Activated CD8-positive, alpha-beta memory T cell treated with anti-CD3 and anti-CD28 coated beads, Interleukin-2, amount 50 U/mL, for 48 hours (primary cell): ENCODE measurements at places on chromosomes 4 and X.

GRCh38 chr4:8596891-8597290, 4.3 kb downstream of the CPZ start:
- no peak for DNase-seq

DNA sequence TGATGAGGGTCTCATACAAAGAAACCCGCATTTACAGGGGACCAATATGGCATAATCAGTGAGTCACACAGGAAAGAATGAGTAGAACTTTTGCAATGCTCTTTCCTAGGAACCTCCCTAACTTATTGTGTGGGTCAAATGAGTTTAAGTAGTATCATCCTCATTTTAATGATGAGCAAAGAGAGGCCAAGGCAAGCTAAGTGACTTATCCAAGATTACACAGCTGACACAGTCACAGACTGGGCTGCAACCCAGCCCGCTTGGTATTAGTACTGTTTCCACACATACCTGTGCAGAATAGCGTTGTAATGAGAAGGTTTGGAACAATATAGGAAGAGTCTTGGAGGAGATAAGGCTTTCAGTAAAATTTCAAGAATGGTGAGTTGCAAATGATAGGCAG, 91.0 kb upstream of the PPP1R2C start:
- DNase-seq: no peak

GRCh38 chr4:41505161-41505661, 32.7 kb upstream of the LIMCH1 start:
- DNase-seq: no peak

GRCh38 chr4:55879224-55879623, 25.8 kb downstream of the EXOC1 start:
- no peak for DNase-seq

GRCh38 chr4:109294006-109294405, 8.5 kb downstream of the COL25A1 start:
- no peak for DNase-seq

DNA sequence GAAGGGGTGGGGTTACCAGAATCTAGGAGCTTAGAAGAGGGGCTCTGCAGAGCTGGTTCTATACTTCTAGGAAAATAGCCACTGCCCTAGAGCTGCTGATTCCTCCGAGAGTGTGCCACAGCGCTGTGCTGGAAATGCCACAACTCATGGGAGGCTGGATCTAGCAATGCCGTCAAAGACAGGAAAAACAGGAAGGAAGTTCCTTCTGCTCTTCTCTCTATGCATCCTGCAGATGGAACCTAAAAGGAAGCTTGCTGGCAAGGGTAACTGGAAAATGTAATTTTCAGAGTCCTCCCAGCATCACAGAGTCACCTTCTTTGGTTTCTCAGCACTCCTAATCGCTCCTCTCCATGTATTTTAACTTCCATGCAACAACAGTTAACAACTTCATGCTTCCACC, 121.2 kb upstream of the TLL1 start:
- DNase-seq: no peak

DNA sequence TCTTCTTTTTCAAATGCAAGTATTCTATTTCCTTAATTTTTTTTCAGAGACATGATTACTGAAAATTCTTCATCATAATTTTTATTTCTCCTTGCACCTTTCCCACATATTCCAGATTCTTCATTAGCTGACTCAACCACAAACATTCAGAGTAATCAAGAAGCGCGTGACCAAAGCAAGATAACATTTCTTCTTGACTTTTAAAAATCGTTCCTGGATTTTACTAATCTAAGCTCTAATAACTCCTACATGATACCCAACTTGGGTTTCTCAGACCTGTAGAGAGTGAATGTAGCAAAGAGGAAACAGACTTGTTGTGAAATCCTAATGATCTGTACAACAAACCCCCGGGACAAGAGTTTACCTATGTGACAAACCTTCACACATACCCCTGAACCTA, 615.0 kb downstream of the TMA16 start:
- DNase-seq: no peak

GRCh38 chr4:7537853-7538400, 103.2 kb upstream of the PSAPL1 start:
- no peak for DNase-seq

DNA sequence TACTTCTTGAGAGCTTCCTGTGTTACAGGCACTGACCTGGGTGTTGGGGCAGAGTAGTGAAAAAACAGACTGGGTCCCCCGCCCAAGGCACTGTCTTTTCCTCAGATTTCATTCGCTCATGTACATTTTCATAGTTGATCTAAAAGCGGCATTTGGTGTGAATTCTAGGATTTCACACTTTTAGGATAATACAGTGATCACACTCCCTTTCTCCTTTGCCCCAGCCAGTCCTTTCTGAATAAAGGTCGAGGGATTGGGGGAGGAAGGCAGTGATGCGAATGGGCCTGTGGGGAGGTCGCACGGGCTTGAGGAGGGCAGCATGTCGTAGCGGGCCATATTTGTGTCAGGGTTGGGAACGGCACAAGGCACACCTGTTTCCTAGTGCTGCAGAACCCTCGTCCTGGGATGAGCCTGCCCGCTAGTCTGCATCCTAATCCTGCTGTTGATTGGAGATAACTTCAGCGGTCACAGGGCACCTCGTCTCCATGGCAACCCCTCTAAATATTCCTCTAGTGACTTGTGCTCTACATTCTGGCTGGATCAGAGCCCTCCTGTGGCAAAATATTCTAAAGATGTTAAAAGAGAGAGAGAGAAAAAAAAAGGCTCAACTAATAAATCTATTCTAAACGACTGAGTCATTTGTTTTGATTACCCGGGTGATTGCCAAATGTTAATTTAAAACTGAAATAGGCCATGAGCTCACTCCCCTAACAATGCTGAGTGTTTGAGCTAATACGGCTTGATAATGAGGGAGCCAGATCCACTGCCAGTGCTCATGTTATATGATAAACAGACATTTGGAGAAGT, 21.8 kb downstream of the FHL1 start:
- no peak for DNase-seq

- DNase-seq: no peak
These were observed 241.7 kb upstream of the BMP3 start for GRCh38 chr4:80788798-80789197.

DNA sequence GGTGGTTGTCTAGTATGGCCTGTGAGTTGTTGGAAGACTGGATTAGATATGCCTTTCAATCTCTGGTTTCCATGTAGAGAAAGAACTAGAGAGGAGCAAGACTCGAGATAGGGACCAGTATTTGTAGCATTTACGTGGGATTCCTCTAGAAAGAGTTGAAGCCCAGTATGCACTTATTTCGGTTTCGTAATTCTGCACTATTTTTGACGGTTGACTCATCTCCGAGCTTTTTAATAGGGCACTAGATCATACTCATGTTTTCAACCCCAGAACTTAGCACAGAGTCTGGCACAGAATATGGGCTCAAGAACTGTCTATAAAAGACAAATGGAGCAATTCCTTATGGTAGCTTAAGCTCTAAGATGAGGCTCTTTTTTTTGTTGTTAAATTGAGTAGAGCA, 15.7 kb downstream of the HELT start:
- DNase-seq: no peak

DNA sequence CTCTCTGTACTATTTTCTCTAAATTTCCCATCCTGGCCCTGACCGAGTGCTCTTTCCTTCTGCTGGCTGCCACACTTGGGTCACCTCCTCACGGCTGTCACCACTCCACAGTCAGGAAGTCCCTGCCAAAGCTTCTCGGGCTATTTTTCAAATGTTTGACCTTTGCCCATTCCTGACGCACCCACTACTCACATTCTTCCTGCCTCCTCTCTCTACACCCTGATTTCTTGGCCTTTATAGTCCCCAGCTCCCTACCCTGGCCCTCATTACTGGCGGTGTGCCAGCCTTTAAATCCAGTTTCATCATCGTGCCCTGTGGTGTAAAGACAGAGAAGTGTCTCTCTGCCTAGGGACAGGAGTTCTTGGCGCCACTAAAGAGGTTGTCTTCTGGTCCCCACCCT, 46.4 kb upstream of the GATB start:
- DNase-seq: no peak

DNA sequence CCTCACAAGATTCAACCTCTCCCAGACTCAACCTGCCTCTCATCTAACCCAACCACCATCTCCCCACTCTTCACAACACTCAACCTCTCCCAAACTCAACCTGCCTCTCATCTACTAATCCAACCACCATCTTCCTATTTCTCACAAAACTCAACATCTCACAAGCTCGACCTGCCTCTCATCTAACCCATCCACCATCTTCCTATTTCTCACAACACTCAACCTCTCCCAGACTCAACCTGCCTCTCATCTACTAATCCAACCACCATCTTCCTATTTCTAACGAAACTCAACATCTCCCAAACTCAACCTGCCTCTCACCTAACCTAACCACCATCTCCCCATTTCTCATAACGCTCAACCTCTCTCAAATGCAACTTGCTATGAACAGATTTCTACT, 29.8 kb downstream of the FAT1 start:
- DNase-seq: no peak

- DNase-seq: no peak
These were observed 91.5 kb upstream of the PPARGC1A start for GRCh38 chr4:23981328-23981727.

GRCh38 chrX:155767876-155768769, 113.0 kb upstream of the VAMP7 start:
- DNase-seq: no peak

DNA sequence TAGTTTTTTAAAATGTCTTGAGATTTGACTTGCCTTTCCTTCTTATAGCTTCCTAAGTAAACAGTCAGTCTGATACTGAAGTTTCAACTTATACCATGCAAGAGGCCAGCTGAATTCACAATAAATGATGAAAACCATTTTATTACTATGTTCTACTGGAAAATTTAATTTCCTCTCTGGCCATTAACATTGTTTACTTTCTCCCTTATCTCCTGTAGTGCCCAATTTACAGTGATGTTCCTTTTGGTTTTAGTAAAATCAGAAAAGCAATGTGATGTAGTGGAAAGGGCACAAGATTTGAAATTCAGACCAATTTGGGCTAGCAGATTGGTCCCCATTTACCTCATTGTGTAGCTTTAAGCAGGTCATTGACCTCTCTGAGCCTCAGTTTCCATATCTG, 54.2 kb downstream of the SLC9A6 start:
- DNase-seq: no peak
